ENCODE measurements at places on chromosomes 2 and 18.
A peak's percentile ranks its signal among the peaks of the same experiment; 100 is the strongest.

DNA sequence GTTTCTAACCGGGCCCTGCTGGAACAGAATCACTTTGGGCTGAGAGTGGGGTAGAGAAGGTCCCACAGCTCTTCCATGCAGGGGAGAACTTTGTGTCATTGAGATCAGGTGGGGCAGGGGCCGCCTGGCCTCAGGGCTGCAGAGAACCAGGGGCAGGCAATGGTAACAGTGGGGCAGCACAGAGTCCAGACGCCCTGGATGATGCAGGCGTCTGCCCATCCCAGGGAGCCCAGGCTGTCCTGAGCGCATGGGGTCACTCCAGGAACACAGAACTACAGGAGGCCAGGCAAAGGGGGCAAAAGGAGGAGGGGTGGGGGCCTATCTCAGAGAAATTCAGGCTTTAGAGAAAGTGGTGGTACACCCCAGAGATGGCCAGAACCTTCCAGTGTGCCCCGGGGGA lies 121.3 kb downstream of the NDUFA10 start:
- no peak for DNase-seq

DNA sequence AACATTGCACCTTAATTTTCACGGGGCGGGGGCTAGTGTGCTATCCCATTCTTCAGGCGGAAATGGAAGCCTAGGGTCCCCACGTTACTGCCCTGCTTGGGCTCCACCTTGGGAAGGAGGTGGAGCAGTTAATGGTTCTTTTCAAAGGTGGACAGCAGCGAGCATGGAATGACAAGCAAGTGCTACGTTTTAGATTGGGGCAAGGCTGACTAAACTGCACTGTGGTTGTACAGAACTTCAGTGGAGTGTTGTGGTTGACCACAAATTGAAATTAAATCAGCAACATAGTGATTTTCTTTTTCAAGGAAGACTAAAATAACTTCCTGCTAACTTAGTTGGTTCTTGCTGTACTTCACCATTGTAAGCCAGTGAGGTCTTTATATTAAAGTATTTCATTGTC lies 47.0 kb downstream of the CHRNA1 start:
- no peak for DNase-seq

- no peak for DNase-seq
These were observed 718.7 kb upstream of the FAM98A start for GRCh38 chr2:34317797-34318196.

GRCh38 chr2:37795938-37796337 lies 124.5 kb upstream of the CDC42EP3 start:
- no peak for DNase-seq

GRCh38 chr2:28250006-28250405 lies 142.7 kb upstream of the FOSL2 start:
- DNase-seq, result no peak

DNA sequence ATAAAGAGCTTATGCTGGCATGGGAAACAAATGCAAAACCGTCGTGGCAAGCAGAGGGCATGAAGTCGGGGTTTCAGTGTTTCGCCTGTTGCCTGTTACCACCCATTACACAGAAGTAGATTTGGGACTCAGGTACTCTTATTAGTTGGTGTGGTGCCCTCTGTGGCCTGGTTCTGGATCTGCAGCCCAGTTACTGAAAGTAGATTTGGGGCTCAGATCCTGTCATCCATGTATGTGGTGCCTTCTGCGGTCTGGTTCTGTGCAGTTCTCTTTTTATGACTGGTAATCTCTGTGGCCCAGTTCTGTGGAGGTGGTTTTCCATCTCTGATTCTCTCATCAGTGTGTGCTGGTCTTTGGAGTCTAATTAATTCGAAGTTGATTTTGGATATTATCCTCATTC lies 45.2 kb downstream of the ADNP2 start:
- no peak for DNase-seq

GRCh38 chr18:48663931-48664847 lies 125.4 kb downstream of the CTIF start:
- peak; percentile 15 for DNase-seq

- DNase-seq, result no peak
These were observed 31.1 kb downstream of the ACSL3 start for GRCh38 chr2:222891890-222892289.

DNA sequence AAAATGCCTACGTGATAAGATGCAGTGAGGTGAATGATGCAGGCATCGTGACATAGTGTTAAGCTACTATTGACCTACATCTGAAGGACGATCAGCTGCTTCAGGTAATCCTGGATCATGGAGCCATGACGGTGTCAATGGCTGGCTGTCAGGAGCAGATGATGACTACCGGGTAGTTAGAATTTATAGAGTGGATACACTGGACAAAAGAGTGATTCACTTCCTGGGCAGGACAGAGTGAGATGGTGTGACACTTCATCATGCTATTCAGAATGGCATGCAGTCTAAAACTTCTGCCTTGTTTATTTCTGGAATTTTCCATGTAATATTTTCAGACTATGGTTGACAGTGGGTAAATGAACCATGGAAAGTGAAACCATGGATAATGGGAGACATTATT lies 29.5 kb downstream of the METTL8 start:
- DNase-seq, result no peak

GRCh38 chr2:41782306-41783158 lies 265.3 kb upstream of the PKDCC start:
- no peak for DNase-seq

DNA sequence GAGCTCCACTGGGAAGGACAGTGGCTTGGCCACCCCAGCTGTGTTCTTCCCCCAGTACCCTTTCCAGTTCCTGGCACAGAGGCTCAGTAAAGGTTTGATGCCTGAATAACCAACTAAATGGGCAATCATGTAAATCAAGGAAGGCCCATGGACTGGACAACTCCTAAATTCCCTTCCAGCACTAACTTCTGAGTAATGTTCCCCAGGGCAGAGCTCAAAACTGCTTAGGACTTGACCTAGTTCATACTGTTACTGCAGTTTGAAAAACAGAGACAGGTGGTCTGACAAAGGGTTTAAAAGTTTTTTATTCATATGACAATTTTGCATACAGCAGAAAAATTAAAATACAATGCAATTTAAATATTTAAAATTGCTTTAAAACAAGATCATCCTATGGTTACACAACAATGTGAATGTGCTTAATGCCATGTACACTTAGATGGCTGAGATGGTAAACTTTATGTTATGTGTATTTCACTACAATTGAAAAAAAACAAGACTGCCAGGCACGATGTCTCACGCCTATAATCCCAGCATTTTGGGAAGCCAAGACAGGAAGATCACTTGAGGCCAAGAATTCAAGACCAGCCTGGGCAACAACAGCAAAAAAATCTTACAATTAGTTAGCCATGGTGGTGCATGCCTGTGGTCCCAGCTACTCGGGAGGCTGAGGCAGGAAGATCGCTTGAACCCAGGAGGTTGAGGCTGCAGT lies 26.2 kb downstream of the PCBP1 start:
- DNase-seq, result no peak

DNA sequence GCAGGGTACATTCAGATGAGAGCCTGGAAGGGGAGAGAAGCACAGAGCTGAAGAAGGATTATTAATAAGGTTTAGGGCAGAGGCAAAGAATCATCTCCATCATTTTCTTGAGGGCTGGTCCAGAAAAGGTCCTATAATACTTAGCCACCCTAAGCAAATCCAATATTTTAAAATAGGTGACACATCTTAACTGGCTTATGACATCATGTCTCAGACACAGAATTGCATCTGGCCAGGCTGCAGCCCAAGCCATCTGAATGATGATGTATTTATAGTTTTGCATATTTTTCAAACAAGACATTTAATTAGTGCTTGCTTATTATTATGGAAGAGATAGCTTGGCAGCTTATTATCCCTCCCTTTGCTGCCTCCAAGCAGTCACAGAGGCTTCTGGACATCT lies 571.3 kb downstream of the SUCLG1 start:
- no peak for DNase-seq

DNA sequence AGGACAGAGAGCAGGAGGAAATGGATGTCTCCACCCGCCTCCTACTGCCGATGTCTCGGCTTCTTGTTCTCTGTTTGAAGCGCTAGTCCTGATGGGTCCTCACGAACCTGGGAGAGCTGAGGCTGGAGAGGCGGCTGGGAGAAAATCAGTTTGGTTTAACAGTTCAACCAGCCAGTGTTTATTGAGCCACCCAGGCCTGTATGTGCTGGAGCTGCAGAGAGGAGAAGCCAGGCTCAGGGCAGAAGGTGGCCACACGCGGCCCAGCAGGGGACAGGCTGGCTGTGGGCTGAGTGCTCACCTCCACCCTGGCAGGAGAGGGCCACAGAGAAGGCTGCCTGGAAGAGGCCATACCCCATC lies 202.1 kb downstream of the CYP26B1 start:
- no peak for DNase-seq

DNA sequence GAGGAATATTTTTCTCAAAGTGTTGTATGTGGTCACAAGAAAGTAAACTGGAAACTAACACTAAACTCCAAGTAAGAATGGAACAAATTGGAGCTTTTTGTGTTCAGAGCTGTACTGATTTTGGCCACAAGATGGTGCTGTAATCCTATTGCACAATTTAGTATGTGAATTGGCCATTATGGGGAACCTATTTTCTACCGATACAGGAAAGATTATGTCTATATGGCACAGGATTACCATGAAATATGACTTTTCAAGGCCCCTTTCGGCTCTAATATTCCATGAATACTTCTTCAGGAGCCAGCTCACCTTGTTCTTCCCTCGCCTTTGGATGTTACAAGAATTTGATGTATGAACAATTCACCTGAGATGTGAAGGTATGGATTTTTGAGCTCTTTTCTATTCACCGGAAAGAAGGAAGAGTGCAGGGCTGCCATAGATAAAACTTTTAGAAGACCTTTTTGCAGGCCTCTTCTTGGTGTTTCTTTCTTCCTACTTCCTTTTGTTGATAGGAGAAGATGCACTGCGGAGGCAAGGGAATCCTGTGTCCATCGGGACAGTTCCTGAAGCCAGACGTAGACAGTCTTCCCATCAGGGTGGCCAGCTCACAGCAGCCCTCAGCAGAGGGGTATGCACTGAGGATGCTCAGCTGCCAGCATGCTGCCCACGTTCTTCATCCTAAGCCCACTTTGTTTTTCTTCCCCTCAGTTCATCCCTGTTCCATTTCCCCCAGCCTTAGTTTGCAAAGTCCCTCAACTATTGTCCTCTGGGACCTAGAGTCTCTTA lies 13.3 kb downstream of the MRPL44 start:
- no peak for DNase-seq

GRCh38 chr2:128433911-128434550 lies 115.4 kb upstream of the HS6ST1 start:
- no peak for DNase-seq

- DNase-seq, result no peak
These were observed 54.8 kb downstream of the LRRFIP1 start for GRCh38 chr2:237682151-237682550.

DNA sequence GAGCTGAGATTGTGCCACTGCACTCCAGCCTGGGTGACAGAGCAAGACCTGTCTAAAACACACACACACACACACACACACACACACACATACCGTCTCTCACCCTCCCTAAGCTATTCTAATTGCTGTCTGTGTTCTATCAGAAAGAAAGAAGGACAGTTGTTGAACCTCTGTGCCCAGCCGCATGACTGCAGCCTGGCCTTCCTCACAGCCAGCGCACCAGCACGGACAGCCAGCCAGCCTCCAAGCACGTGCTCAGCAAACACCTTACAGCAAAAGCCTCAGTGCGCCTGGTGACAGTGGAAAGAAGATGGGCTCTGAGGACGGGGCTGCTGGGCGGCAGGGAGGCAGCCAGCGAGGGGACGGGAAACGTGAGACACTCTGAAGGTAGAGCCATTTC lies 58.0 kb downstream of the ZNF516 start:
- DNase-seq, result no peak

GRCh38 chr2:155389224-155389623 lies 690.7 kb downstream of the KCNJ3 start:
- no peak for DNase-seq

- DNase-seq, result no peak
These were observed 14.0 kb downstream of the RNF125 start for GRCh38 chr18:32032609-32033008.

DNA sequence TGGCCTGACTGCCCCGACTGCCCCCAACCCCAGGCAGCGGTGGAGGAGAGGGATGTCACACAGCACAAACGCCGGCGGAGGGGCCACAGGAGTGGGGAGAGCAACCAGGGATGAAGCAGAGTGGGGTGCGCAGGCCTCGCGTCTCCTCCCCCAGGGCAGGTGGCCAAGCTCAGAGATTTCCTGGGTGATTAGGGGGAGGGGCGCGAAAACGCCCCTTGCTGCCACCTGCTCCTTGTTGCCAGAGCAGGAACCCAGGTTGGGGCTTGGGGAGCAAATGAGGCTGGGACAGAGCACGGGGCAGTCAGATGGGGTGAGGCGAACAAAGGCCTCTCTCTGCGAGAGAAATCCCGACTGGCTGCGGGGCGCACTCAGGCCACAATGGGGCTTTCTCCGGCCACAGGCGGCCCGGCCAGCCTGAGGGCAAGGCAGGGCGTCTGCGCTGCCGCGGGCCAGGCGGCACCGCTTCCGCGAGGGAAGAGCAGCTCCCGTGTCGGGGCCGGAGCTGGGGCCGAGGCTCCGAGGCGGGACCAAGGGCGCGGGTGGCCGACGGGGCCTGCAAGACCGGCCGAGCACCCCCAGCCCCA lies 11.5 kb downstream of the TEX44 start:
- peak; percentile 10 for DNase-seq

DNA sequence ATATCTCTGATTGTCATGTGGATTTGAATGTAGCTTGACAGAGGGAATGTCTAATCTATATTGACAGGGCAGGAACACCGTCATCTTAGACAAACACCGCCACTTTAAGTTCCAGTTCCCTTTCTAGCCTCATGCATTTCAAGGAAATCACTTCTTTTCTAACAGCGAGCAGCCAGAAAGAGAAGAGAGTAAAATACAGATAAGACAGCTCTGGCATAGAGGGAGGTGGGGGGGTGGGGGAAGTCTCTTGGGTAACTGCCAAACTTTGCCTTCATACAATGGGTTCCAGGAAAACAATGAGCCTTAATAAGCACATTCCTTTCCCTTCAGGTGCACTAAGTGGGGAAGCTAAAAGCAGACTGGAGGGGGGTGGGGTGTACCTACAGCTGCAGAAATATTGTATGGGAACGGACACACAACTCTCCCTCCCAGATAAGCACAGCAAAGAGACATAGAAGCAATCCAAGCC lies 37.2 kb downstream of the CASP10 start:
- peak; percentile 43 for DNase-seq

DNA sequence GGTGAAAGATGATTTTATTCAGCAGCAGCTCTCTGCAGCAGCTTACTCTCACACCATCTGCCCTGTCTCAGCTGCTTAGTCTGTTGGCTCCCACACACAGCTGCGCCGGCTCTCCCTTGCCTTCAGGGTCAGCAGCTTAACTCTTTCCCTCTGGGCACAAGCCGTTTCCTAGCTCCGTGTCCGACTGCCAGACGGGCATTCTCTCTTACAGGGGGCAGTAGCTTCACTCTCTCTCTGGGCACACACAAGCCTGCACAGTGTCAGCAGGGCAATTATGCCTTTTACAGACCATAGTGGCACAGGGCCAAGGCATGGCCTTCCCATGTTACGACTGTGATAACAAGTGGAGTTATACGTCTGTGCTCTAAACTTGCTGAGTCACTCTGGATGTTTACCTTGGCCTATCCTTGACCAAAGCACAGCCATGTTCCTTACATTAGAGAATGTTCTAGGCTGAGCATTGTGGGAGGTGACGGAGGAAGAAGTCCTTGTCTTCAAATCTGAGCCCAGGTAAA lies 31.7 kb downstream of the PCARE start:
- no peak for DNase-seq

- no peak for DNase-seq
These were observed 265.3 kb downstream of the TWIST2 start for GRCh38 chr2:239113171-239113570.

Measured in stimulated activated CD4-positive, alpha-beta T cell treated with anti-CD3 and anti-CD28 coated beads, Interleukin-4, amount 100 ng/mL, for 4 hours (primary cell).